NB4 (cell line): ENCODE measurements at places on chromosomes 1 and 21.

DNA sequence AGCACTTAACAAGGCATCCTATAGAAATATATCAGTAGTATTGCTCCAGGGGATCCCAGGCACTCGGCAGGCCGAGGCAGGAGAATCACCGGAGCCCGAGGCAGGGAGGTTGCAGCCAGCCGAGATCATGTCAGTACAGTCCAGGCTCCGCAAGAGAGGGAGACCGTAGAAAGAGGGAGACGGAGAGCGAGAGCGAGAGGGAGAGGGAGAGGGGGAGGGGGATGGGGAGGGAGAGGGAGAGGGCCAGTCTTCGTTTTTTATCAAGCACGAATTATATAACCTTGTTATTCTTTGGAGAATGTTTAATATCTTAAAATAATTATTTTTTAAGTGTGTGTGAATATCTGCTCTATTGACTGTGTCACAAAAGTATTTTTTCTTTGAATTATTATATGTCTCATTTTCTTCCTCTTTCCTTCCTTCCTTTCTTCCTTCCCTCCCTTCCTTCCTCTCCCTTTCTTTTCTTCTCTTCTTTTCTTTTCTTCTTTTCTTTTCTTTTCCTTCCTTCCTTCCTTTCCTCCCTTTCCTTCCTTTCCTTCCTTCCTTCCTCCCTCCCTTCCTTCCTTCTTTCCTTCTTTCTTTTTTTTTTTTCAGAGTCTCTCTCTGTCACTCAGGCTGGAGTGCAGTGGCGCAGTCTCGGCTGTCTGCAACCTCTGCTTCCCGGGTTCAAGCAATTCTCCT is 233.7 kb downstream of the SRGAP2C start:
- no peak for DNase-seq

GRCh38 chr1:33338440-33339211 is 17.7 kb upstream of the A3GALT2 start:
- DNase-seq = peak; percentile 91

DNA sequence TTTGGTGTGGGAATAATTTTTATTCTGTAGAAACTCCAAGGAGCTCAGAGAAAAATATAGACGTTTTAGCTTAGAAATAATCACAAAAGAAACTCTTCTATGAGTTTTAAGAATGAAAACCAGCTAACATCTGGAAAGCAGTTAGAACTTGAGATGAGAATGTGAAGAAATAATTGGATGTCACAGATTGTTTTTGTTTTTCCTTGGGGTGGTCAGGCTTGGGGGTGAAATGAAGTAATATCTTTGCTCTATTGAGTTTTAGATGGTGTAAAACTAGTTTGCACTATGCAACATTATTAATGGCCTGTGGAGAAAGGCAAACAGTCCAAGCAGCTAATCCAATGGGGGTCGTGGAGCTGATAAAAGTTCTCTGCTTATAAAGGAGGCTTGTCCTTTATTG is 101.2 kb downstream of the FMN2 start:
- DNase-seq = no peak

- no peak for DNase-seq
Observed at GRCh38 chr1:56533197-56533596, 46.2 kb downstream of the PLPP3 start.

DNA sequence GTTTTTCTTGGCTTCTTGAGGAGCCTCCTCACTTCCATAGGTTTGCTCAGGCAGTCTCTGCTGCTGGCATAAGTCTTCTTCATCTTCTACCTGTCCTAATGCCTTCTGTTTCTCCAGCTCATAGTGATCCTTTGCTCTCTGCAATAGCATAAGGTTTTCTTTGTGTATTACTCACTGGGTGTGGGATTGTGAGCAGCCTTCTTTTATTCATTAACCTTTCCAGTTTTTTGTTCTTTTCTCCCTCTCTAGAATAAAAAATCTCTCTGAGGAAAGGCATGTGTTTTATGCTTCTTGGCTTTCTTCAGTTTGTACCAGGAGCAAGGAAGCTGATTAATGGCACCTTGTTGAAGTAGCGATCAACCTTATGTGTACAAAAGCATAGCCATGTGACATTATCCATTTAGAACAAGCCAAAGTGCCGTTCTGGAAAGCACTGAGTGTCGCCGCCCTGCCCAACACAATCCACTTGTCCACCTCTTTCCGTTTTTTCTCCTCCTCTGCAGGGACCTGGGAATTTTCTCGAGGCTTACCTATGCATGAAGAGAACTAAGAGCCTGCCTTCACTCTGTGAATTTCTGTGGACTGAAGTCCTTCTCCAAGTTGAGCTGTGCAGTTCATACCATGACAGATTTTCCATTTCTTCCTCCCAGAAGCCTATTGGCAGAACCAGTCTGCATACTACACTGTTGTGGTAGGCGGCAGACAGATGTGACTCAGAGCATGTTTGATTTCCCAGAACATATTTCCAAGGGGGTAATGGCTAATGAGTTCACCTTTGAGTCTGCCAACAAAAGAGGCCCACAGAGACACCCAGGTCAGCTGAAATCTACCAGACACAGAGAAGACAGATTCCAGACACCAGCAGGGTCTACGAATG is 39.0 kb downstream of the DPT start:
- DNase-seq = no peak

DNA sequence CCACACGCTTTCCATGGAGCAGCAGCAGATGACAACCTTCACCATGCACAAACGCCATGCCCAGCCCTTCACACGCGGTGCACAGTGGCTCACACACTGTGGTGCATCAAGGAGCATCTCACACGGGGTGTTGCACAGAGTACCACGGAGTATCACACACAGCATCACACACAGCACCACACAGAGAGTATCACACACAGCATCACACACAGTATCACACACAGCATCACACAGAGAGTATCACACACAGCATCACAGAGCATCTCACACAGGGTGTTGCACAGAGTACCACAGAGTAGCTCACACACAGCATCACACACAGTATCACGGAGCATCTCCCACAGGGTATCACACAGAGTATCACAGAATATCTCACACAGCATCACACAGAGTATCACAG is 122.2 kb upstream of the RAB4A start:
- DNase-seq = no peak

- no peak for DNase-seq
Observed at GRCh38 chr21:26935977-26936376, 30.9 kb downstream of the ADAMTS5 start.

GRCh38 chr1:223553957-223554356 is 111.5 kb downstream of the CAPN8 start:
- DNase-seq = no peak

DNA sequence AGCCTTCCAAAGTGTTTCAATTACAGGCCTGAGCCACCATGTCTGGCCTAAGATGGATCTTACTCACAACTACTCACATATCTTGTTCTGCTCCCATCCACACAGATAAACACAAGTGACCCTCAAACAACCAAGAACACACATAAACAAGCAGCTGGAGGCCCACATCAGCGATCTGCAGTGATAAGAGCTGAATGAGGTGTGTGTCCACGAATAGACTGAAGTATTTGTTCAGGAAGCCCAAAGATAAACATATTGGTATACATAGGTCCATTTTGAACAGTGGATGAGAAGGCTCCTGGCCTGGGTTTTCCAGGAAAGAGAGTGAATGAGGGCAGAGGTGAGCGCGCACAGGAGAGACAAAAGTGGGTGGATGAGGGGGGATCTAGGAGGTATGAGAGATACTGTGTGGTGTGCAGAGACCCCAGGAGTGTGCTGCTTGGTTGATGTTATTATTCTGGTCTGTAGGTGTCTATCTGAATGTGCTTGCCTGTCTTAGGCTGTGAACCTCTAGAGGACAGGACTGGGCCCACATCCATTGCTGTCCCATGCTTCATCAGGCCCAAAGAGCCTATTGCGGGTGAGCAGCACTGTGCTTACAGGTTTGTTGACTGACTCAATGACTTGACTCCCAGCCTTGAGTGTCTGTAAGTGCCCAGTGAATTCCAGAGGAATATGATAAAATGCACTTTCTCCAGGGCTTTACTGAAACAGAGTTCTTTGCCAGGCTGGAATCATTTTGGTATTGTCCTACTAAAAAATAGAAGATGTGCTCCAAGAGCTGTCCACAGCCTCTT is 79.9 kb upstream of the ATP1A1 start:
- no peak for DNase-seq

DNA sequence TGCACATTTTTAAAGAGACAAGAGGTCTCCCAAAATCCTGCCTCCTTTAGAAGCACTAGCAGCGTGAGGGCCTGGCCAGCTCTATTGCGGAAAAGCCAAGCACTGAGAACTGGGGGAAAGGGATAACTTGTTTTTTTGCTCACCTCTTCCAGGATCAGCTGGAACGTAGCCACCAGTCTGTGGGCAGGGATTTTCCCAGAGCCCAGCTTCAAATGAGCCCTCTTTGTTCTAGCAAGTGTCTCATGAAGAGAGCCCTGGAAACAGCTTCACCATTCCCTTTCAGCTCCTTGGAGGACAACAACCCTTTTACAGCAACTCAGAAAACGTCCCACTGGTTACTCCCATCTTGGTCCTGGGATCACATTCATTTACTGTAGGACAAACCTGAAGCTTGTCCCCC is 195.4 kb downstream of the LMX1A start:
- DNase-seq = no peak

DNA sequence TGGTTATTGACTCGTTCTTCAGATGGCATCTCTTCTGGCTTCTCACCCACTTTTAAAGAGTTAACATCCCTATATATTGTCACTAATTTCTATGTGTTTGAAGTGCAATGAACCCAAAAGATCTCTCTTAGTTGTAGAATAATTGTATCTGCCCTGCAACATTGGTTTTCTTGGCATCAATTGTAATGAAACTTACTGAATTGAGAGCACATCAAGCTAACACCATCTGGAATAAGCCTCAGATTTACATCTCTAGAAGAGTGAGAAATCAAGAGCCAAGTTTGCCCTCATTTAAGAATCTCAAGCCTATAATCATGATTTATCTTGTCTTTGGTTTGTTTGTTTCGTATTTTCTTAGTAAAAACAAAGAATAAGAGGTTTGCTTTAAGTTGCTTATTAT is 372.6 kb upstream of the LRRC7 start:
- no peak for DNase-seq

- DNase-seq = no peak
Observed at GRCh38 chr1:114435088-114435715, 75.8 kb downstream of the TRIM33 start.

DNA sequence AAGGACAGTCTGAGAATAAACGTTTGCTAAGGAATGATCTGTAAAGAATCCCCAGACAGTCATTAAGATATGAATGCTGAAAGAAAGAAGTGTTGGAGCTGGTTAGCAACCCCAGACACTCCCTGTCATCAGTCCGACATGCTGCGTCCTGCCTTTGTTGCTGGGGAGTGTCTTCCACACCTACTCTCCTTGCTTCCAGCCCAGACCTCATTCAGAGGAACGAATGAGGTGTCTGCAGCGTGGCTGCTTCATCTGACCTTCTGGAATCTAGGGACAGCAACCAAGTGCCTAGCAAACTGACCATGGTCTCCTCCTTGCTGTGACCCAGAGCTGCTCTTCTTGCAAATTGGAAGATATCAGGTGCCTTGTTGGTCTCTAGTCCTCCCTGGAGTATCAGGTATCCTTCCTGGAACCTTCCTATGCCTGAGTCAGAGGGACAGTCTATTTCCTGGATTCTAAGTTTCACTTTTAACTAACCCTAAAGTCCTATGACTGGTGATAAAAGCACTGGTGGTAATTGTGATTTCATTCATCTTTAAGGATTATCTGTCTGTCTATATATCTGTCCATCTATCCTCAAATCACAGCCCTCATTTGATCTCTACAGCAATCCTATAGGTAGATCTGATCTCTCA is 45.3 kb downstream of the NFASC start:
- DNase-seq = no peak

GRCh38 chr1:235532360-235532759 is 28.1 kb upstream of the B3GALNT2 start:
- no peak for DNase-seq

- DNase-seq = no peak
Observed at GRCh38 chr1:223772771-223773160, 60.4 kb downstream of the CAPN2 start.

DNA sequence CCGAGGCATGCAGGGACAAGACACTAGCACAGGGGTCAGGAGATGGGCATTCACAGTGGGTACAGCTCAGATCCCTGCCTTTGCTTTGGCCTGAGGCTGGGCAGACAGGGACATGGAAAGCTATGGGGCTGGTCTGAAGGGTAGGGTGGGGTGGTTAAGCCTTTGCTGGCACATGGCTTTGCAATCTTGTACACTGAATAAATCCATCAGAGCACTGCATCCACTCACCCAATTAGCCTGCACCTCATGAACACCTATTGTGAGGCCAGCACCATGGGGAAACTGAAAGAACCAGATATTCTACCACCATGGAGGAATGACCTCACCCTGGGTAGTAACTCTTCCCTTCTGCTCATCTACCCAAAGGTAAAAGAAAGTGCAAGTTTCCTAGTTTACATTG is 199.6 kb upstream of the LMO4 start:
- no peak for DNase-seq

- DNase-seq = no peak
Observed at GRCh38 chr1:191279266-191279800, 801.7 kb upstream of the BRINP3 start.

DNA sequence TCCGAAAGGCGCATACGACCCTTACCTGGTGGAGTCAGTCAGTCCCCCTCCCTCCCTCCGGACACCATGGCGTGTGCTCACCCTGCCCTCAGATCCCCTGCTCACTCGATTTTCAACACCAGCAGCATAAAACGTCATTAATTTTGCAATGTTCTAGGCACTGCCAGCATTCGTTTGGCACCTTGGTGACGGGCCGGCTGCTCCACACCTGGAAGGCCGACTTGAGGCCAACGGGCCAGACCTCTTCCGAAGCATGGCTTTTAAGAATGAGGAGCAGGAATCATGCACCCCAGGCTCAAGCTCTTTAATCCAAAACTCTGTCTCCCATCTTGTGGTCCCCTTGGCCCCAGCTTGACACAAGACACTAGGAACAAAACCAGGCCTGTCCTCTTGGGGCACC is 33.1 kb downstream of the NPHP4 start:
- DNase-seq = no peak

- DNase-seq = no peak
Observed at GRCh38 chr1:229281339-229281926, 10.5 kb downstream of the RAB4A start.

GRCh38 chr1:56508523-56508983 is 70.8 kb downstream of the PLPP3 start:
- DNase-seq = peak; percentile 26

DNA sequence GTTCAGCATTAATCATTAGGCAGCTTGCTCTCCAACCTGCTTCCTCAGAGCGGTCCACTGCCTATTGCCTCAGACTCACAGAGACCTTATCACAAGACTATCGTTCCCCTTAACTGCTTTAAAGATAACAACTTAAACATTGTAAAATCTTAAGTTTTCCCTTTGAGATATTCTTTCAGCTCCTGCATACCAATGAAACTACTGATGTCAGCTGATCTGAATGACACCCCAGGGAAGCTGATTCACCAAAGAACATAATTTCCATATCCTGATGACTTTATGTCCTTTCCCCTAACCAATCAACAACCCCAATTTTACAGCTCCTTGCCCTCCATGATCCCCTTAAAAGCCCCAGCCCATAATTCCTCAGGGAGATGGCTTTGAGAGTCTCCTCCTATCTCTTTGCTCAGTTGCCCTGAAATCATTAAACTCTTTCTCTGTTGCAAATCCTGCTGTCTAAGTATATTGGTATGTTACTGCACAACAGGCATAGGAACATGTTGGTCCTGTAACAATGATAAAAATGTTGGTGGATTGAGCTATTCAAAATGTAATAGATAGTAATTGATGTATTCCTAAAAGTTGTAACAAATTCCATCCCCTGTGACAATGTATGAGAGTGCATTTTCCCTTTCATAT is 621.4 kb upstream of the RGS18 start:
- DNase-seq = no peak
